NT2/D1 (cell line): ENCODE measurements at places on chromosomes 13 and 19.

GRCh38 chr13:98875146-98875729 lies 102.6 kb downstream of the DOCK9 start:
- DNase-seq, result no peak

DNA sequence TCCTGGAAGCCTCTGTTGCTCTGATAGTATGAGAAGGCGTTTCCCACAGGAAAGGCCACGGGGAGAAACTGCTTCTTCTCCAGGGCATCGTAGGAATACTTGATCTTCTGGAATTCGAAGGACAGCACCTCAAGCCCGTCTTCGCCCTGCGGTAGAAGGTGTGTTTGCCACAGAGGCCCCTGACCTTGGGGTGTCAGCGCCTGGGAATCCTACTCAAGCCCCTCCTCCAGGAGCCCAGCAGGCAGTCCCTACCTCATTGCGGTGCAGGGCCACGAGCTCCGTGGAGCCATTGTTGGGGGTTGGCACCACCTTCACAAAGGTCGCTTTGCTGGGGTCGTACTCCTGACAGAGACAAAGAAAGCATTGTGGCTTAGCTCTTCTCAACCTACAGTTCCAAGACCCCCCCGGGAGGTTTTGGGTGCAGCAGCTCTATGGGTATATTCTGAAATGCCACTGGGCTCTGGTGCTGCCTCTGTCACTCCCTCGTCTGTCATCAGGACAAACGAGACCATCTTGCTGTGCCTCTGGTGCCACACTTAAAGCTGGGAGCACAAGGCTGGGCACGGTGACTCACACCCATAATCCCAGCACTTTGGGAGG lies 3.7 kb downstream of the ATP13A1 start:
- DNase-seq, result no peak

DNA sequence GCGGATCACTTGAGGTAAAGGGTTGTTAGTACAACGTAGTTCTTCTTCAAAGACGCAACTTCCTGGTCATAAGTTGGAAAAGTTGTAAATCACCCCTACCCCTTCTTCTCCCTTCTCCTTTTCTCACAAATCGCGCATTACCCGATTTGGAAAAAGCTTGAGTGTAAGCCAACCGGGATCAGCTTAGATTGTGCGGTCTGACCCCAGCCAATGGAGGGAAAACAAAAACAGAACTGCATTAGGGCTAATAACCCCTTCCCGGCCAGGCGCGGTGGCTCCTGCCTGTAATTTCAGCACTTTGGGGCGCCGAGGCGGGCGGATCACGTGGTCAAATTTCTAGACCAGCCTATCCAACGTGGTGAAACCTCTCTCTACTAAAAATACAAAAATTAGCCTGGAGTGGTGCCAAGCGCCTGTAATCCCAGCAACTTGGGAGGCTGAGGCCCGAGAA lies 806 bp downstream of the ZNF90 start:
- DNase-seq, result no peak

- no peak for DNase-seq
Observed at GRCh38 chr19:55597501-55597921, 1.8 kb downstream of the FIZ1 start.

- no peak for DNase-seq
Observed at GRCh38 chr13:97975280-97975847, 21.9 kb downstream of the IPO5 start.

GRCh38 chr19:11787536-11787935 lies 10.8 kb upstream of the ZNF491 start:
- no peak for DNase-seq

GRCh38 chr13:89550938-89551337 lies 1796.5 kb upstream of the MIR17HG start:
- DNase-seq, result no peak

DNA sequence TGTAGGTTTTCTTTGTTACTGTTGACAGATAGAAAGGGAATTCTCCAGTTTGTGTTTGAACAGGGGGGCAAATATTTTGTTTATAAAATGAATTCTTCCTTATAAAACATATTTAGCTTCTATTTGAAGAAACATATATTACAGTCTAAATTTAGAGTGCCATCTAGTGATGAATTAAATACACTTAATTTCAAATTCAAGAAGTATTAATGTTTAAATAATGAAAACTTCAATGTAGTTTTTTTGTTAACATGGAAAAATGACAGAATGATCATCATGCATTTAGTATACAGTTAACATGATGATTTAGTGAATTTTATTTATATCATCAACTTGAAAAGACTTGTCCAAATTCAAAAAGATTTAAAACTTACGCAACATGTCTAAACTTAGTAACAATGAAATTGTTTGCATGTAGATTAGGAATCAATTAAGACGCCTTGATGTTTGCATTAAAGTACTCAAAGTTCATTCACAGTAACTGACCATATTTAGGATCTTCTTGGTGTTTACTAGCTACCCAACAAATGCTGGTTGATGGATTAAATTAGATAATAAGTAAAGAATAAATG lies 765.9 kb upstream of the SLITRK1 start:
- no peak for DNase-seq

- DNase-seq, result no peak
Observed at GRCh38 chr13:67390462-67391086, 160.4 kb upstream of the PCDH9 start.

- DNase-seq, result no peak
Observed at GRCh38 chr19:16449330-16449961, 22.3 kb downstream of the EPS15L1 start.

GRCh38 chr19:16899566-16900075 lies 10.8 kb downstream of the F2RL3 start:
- DNase-seq, result peak; percentile 28

DNA sequence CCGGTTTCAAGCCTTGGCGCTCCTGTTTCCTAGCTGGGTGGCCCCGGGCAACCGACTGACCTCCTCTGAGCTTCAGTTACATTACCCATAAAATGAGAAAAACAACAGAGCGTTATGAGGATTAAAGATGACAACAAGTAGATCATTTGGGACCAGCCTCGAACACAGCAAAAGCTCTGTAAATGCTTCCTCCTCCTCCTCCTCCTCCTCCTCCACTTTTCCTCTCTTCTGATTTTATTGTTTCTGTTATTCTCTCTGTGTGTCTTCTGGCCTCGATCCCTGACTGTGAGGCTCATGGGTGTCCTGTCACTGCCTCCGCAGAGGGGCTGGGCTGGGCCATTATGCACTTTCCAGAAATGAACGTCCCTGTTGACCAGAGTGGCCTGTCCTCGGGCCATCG lies 176.2 kb downstream of the URI1 start:
- DNase-seq, result no peak

GRCh38 chr19:44576843-44577565 lies 36.4 kb upstream of the IGSF23 start:
- DNase-seq, result peak; percentile 28
